Suppressor macrophage (primary cell): ENCODE measurements at places on chromosomes 13 and 19.

- DNase-seq: no peak
Measured at GRCh38 chr13:59867867-59868266, 295.9 kb downstream of the DIAPH3 start.

DNA sequence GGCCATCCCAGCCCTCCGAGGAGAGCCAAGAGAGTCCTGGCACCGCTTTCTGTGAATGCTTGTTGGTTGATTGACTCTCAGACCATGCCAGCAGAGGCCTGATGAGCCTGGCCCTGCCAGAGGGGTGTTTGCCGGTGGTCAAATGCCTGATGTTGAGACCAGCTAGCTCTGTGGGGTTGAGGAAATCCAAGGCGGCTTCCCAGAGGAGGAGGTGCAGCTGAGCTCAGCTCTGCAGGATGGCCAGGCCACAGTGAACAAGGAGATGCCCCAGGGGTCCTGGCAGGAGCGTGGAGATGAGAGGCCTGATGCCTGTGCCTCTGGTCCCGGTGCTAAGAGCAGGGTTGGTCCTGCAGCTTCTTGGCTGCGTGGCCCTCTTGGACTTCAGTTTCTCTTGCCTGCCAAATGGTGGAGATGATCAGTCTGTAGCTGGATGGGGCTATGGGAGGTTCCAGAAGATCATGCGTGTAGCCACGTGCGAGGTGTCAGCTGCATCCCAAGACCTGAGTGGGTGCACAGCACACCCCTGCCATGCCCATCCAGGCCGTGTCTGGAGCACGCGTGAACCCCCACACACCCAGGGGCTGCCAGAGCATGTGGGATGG lies 16.8 kb downstream of the NFIC start:
- no peak for DNase-seq

- DNase-seq: no peak
Measured at GRCh38 chr13:45007823-45008222, 18.5 kb downstream of the GPALPP1 start.

- no peak for DNase-seq
Measured at GRCh38 chr13:97269603-97270002, 47.5 kb downstream of the MBNL2 start.

DNA sequence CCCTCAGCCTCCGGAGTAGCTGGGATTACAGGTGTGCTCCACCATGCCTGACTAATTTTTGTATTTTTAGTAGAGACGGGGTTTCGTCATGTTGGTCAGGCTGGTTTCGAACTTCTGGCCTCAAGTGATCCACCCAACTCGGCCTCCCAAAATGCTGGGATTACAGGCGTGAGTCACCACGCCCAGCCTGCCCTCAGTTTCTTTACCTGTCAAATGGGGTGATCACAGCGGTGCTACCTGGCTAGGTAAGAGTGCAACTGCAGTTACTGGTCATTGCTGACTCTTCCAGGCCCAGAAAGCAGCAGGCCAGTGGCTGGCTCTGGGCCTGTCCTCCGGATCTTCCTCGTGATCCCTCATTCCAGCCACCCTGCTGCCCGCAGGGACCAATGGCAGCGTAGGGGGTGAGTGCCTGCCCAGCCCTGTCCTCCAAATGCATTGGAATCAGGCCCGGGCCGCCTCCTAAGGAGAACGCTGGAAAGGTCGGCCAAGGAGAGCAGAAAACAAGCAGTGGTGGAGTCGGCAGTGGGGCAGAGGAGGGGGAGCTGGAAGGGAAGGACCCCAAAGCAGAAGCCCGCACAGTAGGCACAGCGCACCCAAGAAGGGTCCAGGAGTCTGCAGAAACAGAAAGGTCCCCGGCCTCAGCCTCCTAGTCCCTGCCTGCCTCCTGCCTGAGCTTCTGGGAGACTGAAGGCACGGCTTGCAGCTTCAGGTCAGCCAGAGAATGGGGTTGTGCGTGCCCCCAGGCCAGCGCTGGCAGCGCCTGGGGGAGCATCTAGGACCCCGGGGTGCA lies 1.8 kb upstream of the SLC27A1 start:
- DNase-seq: no peak

- DNase-seq: no peak
Measured at GRCh38 chr19:55227241-55228014, 1.1 kb downstream of the TMEM86B start.

GRCh38 chr13:33261387-33262061 lies 24.0 kb downstream of the STARD13 start:
- DNase-seq: no peak

DNA sequence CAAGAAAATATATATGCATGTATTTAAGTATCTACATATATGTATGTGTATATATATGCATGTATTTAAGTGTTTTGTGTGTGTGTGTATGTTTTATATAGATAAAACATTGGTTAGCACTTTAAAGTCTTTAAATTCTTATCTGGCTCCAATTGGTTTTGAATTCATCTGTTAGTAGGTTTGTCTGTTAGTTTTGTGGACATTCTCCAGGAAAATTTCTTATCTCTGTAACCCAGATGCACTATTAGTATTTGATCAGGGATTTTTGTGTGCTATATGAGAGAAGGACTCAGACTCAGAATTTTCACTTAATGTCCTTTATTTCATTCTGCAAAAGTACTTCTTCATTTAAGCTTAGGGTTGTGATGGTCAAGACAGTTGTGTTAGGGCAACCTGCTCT lies 103.1 kb downstream of the ITGBL1 start:
- DNase-seq: no peak
